ENCODE measurements at places on chromosomes 12 and 14.

DNA sequence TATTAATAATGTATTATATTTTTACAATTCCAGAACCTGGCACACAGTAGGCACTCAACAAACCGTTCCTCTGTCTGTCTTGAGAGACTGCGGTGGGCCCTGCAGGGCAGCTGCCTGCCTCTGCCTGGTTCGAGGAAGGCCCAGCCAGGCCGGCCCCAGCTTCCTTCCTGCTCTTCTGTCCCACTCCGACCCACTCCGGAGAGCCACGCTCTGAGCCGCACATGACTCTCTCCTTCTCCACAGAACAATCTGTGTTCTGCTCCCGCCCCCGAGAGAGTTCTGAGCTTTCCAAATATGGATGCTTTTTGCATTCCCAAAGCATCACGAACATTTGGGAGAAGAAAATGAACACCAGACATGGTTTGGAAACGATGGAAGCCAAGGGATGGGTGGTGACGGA lies 57.3 kb downstream of the TTC7B start:
- peak; percentile 80 for DNase-seq

GRCh38 chr12:77001276-77001675 lies 64.1 kb downstream of the E2F7 start:
- no peak for DNase-seq

DNA sequence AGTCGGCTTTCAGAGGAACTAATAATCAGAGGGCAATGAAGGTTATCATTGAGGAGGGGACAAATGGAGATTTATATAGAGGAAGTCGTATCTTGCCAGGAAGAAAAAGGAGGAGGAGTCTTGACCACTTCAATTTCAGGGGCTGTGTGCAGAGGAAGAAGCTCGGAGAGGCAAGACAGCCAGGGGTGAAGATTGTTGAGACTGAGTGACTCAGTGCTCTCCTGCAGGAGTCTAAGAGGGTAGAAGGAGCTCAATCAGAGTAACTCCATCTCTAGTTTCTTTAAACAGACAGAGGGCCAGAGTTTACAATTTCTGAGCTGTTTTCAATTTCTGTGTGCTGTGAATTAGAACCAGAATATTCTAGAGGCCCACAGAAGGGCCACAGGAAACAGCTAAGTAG lies 439.3 kb upstream of the PRICKLE1 start:
- DNase-seq = no peak

DNA sequence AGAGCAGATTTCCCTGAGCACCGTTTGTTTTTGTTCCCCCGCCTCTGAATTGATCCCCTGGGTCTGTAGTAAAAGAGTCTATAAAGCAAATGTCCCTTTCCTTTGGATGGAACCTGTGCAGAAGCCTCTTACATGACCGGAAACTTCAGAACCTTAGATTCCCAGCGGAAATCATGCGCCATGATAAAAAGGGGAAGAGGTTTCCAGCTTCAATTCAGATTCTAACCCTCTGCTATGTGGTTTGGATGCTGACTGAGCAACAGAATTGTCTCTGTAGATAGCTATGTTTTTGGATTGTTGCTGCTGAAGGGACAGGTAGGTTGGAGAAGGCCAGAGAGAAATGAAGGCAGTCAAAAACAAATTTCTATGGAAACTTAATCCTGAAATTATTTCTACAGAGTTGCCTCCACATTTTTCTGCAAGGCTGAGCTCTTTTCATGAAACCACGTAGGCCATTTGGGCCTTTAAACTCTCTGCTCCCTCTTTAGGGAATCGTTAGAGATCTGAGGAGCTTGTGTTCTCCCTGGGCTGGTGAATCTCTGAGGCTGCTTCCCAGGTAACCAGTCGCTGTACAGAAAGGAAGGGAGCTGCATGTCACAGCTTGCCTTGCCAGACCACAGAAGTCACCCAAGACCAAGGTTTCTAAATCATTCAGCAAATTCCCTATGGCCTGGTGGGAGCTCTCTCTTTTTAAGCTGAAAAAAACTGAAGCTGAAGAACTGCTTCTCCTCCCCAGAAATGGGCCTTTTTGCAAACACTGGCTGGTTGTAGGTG lies 28.7 kb upstream of the OR10P1 start:
- DNase-seq = no peak

GRCh38 chr14:62866376-62866775 lies 178.9 kb downstream of the KCNH5 start:
- DNase-seq = no peak

GRCh38 chr12:114765960-114766691 lies 82.2 kb upstream of the TBX3 start:
- no peak for DNase-seq

GRCh38 chr12:75850721-75851462 lies 180.7 kb downstream of the PHLDA1 start:
- no peak for DNase-seq

GRCh38 chr12:51374856-51375255 lies 16.4 kb downstream of the GALNT6 start:
- DNase-seq = no peak

GRCh38 chr12:118190266-118190665 lies 54.3 kb downstream of the PEBP1 start:
- DNase-seq = no peak

DNA sequence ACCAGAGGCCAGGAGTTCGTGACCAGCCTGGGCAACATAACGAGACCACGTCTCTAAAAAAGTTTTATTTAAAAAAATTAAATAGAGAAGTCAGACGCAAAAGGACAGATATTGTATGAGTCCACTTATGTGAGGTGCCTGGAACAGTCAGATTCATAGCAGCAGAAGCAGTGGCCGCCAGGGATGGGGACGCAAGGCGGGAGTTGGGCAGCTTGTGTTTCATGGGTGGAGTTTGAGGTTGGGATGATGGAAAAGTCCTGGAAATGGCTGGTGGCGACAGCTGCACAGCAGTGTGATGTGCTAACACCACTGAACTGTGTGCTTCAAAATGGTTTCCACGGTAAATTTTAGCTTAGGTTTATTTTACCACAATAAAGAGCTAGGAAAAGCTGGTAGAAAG lies 57.6 kb upstream of the DDX11 start:
- DNase-seq = no peak

DNA sequence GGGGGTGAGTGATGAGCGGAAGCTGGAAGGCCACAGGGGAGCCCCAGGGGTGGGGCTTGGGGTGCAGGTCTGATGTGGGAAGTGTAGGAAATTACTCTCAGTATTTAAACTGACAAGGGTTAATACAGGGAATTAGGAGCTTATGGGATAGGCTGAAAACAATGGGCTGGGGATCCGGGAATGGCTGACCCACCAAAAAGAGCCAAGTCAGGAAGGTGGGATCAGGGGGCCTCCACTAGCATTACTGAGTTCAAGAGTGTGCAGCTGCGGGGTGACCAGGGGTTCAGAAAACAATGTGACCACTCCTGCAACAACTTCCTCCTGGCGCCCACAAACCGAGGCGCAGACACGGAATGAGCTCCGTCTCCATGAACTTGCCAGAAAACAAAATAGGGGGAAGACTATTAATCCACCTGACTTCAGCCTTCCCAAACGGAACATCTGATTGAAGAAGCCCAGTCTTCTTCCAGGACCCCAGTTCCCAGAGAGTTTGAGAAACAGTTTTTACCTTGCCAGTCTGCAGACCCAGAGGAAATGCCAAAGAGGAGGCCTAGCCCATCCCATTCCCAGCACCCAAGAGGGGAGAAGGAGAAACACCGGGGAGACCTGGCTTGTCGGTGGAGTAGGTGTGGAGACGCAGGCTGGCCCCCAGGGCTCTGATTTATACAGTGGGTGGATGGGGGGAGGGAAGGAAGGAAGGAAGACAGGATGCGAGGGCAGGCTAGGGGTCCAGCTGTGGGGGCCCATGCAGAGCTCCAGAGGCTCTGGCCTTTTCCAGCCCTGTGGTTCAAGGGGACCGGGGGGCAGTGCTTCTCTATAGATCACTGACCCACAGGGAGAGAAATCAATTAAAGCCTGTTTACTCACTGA lies 16.5 kb upstream of the YY1 start:
- no peak for DNase-seq

GRCh38 chr12:29066011-29066588 lies 83.0 kb upstream of the FAR2 start:
- no peak for DNase-seq

DNA sequence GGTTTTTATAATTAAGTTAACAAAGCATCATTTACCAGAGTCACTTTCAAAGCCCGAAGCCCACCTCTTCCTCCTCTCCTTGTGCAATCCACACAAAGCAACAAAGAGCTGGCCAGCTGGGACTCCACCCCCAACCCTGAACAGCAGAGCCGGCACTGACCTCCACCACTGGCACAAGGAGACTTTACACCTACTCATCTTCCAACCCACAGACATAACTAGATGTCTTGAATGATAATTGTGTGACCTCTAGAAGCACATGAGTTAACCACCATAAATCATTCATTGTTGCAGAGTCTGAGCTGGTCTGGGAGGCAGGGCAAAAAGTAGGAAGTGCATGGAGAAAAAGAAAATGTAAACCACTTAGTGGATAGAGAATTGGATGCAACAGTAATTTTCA lies 72.2 kb downstream of the ST8SIA1 start:
- no peak for DNase-seq

- no peak for DNase-seq
Measured at GRCh38 chr12:116887244-116887643, 6.0 kb upstream of the HRK start.

- no peak for DNase-seq
Measured at GRCh38 chr12:91191513-91192111, 9.0 kb upstream of the DCN start.

GRCh38 chr14:24067133-24068082 lies 4.0 kb upstream of the CPNE6 start:
- no peak for DNase-seq

GRCh38 chr14:24928386-24928900 lies 121.5 kb downstream of the STXBP6 start:
- DNase-seq = no peak

DNA sequence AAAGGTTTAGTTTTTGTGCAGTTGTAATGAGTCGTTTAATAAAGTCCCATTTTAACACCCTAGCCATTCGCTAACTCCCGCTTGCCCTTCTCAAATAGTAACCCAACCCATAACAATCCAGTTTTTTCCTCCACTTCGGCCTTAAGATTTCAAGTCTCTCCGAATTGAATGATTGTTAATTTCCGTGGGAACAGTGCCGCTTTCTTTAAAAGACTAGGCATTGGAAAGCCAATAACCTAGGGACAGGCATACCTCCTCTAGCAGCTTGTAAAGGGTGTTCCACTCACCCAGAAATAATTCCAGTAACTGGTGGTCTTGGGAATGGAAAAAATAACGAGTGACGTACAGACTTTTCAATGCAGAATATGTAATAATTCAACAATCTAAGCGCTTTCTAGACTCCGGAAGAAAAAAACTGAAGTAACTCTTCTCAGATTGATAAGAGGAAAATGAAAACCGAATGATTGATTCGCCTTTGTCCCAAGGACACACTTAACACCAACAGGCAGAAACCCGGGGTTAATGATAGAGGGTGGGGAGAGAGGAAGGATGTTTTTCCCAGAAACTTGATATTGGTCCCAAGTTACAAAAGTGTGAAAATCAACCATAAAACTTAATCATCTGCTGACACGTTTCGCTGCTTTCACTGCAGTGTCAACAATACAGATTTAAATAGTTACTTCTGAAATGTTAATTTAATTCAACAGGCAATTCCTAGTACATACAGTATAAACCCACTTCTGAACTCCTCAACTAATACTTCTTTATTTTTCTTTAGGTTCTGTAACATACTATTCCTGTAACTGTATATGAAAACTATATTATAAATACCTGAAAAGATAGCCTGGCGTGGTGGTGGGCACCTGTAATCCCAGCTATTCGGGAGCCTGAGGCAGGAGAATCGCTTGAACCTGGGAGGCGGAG lies 1.0 kb upstream of the SINHCAF start:
- DNase-seq = peak; percentile 5

- DNase-seq = no peak
Measured at GRCh38 chr12:109829667-109830066, 3.5 kb downstream of the TRPV4 start.

DNA sequence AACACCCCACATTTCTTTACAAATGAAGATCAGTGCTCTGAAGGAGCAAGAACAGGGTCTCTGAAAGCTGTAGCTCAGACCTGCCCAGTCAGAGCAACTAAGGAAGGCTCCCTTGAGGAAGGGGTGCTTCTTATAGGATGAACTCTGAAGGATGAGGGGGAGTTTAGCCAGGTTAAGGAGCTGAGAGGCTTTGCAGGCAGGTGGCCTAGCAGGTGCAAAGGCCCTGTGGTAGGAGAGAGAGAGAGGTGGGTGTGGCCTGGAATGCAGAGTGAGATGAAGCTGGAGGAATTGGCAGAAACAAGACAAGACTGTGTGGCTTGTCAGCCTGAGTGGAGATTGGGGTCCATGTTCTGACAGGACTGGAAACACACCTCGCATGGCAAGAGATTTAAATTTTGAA lies 20.5 kb upstream of the FAM222A start:
- no peak for DNase-seq

GRCh38 chr14:90091393-90091792 lies 29.6 kb downstream of the KCNK13 start:
- no peak for DNase-seq

DNA sequence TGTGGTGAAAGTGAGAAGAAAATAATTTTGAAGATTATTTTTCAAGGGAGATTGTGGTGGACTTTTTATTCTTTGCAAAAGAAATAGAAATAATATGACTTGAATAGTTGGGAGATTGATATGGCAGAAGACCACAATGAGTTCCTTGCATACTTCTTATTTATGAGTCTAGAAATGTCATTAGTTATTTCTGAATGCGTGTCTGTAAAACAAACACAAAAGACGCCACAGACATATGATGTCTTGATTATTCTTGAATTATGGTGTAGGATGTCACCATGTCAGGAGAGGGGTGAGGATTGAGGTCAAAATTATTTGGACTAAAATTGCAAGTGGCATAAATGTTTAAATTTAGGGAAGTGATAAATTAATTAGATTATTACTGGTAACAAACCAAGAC lies 440.7 kb upstream of the PDE3A start:
- DNase-seq = no peak

DNA sequence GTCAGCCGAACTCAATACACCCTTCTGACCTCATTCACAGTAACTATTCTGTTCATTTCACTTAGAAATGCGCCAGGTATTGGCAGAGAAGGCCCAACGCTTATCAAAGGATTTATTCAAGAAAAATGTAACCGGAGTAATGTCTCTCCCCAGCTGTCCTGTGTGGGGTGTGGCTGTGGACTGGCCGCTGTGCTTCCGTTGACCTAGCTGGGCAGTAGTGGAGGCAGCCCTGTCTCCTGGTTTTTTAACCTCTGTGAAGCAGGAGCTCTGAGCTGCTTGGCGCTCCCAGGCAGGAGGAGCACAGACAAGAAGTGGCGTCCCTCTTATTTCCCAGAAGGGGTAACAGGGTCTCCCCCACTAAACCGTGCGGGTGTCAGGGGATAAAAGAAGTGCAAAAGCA lies 85.2 kb downstream of the ESR2 start:
- no peak for DNase-seq

DNA sequence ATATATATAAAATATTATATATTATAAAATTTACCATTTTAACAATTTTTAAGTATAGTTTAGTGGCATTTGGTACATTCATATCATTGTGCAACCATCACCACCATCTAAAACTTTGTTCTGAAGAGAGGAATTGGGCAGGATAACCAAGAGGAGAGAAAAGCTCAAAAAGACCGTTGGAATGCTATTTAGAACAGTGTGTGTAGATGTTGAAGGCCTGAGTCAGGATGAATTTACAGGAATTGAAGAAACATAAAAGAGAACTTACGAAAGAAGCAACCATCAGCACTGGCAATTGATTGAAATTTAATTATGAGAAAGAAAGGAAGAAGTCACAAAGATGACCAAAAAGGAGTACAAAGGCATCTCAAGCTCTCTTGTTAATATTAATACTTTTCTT lies 196.9 kb upstream of the PWP1 start:
- no peak for DNase-seq

All from osteocyte (in vitro differentiated cells).